ENCODE measurements at places on chromosomes 5 and 9.

GRCh38 chr9:131733541-131734061, 6.3 kb downstream of the RAPGEF1 start:
- no peak for DNase-seq

DNA sequence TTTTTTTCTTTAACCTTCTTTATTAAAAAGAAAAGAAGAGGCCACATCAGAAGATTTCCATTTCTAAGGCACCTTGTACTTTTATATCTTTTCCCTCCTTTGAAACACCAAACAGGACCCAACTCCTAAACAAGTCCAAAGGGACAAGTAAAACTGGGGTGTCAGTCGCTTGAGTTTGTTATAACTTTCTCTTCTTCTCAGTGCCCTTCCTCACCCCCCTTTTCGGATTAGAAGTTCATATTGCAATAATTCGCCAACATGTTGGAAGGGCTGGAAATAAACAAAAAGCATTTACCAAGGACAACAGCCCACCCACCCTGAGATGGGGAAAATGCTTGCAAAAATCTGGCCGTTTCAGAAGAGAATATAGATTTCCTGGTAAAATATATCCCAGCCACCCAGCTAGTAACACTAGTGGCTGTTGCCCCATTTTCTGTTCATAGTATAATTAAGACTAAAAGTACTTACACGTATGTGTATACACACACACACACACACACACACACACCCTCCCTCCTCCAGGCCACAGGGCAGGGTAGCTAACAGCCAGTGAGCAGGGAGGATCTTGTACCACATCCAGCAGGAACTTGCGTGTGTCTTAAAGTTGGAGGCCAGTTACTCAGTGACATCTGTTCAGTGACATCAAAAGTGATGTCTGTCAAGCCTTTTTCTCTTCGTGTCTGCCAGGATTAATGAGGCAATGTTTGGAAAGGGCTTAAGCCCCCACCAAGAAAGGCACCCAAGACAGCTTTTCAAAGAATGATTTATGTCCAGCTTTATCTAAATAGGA, 149.1 kb upstream of the KLF4 start:
- no peak for DNase-seq

GRCh38 chr9:107024193-107024592, 161.2 kb downstream of the ZNF462 start:
- no peak for DNase-seq

DNA sequence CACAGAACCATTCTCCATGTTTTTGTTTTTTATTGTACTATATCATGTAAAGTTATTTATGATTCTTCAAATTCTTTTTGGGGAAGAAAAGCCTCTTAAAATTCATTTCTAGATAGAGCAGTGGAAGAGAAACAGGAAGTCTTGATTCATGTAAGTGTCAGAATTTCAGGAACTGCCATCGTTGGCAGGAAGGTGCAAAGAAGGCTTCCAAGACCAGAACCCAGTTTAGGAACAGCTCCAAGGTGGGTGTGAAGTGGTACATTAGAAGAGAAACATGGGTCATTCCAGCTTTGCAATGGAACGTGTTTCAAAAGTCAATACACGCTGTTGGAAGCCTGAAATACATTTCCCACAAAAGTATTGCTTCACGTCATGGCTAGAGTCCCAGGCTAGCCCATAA, 14.8 kb downstream of the SAXO1 start:
- DNase-seq = no peak

DNA sequence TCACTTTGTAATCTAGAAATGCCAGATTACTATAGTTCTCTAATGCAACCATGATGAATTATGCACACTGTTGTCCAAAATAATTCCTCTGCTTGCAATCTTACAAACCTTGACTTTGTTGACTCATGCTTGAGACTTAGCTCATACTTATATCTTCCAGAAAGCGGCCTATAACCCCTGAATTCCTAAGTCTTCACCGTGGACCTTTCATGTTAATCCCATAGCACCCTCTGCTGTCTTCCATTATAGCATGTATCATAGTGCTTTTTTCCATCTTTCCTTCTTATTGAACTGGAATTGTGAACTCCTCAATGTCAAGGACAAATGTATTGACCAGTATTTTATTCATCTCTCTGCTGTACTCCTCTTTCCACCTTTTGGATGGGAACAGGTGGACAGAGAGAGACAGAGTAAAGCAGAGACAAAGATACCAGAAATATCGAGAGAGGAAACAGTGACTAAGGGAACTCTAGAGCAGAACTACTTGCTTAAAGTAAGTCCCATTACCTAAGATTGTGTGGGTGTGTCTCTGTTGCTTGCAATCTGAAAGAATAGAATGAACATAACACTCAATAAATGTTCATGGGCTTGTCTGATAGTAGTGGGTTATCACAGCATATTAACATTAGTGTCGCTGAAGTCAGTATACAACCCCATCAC, 110.0 kb downstream of the LURAP1L start:
- DNase-seq = no peak

DNA sequence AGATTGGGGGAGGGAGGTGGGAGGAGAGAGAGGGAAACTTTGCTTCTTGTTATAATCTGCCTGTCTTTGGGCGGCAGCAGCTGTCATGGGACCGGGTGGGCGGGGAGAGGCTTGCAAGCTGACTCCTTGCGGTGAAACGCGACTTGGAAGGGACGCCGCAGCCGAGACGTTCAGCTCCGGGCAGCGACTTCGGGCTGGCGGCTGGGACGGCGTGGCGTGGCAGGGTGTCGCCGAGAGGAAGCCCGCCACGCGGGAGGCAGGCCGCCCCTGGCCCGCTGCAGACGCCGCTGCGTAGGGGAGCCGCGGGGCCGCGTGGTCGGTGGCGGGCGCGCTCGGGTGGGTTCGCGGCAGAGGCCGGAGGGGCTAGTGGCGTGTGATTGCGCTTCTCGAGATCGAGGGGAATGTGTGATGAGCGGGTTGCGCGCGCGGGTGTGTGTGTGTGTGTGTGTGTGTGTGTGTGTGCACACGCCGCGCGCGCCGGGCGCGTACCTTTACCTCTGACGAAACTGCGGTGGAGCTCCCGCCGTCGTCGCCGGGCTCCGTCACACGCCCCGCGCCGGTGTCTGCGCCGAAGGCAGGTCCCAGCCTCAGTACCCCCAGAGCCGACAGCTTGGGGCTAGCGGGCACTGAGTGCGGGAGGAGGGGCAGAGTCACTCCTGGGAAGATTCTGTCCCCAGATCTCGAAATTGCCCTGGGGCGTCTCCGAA, 1.7 kb downstream of the PPARGC1B start:
- peak; percentile 54 for DNase-seq

DNA sequence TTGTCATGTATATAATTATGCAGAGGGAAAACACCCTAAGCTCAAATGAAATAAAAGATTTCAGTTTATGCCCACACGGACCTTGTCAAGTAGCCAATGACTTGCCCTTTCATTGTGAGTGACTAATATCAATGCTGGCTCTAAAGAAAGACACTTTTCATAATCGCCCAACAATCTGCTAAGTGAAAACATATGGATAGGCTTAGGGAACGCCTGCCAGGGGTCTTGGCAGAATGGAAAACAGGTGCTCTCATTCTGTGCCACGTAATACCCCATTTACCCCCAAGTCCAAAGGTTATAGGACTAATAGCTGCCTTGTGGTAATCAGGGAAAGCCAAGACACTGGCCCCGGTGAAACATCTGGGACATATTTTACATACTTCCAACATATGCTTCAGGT, 157.7 kb downstream of the SLF1 start:
- DNase-seq = no peak

GRCh38 chr5:10525124-10525495, 38.8 kb upstream of the ANKRD33B start:
- no peak for DNase-seq

GRCh38 chr5:16799796-16800195, 136.3 kb downstream of the MYO10 start:
- DNase-seq = no peak

GRCh38 chr5:136279314-136279713, 86.0 kb downstream of the TRPC7 start:
- no peak for DNase-seq

- DNase-seq = no peak
Observed at GRCh38 chr9:108477529-108478006, 378.2 kb downstream of the ACTL7B start.

GRCh38 chr5:153485641-153486040, 4.8 kb upstream of the GRIA1 start:
- no peak for DNase-seq

- DNase-seq = no peak
Observed at GRCh38 chr9:87499424-87500017, 1.9 kb downstream of the DAPK1 start.

DNA sequence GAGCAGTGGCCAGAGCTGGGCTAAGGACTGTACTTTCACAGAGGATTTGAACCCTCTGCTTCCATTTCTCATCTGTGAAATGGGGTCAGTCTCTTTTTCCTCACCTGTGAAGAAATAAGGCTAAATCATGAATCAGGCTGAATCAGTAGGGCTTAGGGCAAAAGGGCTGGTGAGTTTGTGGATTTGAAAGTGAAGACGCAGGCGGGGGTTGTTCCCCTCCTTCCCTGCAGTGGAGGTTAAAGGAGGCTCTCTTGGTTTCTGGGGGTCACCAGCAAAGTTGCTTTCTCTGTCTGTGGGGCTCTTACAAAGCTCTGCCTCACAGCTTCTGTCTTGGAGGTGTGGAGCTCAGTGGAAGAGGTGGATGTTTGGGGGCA, 17.6 kb upstream of the NDST1 start:
- DNase-seq = no peak

DNA sequence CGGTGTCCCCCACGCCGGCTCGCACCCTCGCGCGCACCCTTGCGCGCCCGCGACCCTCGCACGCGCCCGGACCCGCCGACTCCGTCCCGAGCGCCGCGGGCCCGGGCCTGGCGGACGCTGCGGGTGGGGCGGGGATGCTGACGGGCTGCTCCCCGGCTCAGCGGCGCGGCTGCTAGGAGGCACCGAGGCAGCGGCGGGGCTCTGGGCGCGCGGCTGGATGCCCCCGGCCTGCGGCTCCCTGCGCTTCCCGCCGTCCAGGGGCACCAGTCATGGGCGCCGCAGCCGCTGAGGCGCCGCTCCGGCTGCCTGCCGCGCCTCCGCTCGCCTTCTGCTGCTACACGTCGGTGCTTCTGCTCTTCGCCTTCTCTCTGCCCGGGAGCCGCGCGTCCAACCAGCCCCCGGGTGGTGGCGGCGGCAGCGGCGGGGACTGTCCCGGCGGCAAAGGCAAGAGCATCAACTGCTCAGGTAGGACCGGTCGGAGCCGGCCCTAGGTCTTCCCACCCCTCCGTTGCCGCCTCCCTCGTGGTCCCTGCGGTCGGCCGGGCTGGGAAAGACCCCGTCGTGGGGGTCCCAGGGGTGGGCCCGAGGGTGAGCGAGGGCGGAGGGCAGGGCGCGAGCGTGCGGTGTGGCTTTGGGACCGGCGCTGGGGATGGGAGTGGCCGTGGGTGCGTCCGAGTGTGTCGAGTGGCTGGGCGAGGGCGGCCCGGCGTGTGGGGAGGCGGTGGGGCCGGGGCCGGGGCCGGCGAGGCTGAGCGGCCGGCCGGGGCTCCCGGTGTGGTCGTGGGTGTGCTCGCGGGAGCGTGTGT, 530 bp downstream of the TMEFF1 start:
- no peak for DNase-seq

DNA sequence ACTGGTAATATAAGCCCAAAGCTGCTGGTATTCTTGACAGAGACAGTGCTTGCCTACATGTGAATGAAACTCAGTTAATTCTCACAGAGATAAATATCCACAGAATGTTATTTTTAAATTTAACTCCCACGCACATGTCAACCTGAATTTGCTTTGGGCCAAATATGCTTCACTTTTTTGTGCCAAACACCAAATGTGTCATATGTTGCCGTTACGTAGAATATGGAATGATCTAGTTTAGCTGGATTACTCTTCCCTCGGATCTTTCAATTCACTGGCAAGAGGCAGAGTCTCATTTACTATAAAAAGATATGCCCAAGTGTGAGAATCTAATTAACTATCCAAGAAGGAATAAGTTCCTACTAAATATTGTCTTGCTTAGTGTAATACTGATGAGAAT, 933.4 kb upstream of the COX7C start:
- DNase-seq = no peak

DNA sequence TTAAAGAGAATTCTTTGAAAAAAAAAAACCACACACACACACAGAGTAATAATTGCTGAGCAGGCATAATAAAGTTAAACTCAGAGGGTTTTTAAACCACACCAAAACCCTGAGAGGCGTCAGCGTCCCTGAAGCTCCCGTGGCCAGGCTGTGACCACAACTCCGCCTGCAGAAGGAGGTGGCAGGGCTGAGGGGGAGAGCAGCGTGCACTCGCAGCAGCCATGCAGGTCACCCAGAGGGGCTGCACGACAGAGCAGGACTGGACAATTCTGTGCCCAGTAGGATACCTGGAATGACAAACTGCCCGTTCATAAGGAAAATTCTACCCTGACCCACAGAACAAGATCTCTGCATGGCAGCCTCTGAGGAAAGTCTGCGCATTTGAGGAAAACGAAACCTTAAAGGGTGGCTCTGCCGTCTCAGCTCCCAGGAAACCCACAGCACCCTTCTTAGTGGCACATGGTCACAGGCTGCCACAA, 44.0 kb downstream of the ROR2 start:
- peak; percentile 39 for DNase-seq

GRCh38 chr9:87491523-87491922, 6.1 kb upstream of the DAPK1 start:
- DNase-seq = no peak

GRCh38 chr5:2735996-2736395, 15.5 kb downstream of the IRX2 start:
- DNase-seq = no peak

DNA sequence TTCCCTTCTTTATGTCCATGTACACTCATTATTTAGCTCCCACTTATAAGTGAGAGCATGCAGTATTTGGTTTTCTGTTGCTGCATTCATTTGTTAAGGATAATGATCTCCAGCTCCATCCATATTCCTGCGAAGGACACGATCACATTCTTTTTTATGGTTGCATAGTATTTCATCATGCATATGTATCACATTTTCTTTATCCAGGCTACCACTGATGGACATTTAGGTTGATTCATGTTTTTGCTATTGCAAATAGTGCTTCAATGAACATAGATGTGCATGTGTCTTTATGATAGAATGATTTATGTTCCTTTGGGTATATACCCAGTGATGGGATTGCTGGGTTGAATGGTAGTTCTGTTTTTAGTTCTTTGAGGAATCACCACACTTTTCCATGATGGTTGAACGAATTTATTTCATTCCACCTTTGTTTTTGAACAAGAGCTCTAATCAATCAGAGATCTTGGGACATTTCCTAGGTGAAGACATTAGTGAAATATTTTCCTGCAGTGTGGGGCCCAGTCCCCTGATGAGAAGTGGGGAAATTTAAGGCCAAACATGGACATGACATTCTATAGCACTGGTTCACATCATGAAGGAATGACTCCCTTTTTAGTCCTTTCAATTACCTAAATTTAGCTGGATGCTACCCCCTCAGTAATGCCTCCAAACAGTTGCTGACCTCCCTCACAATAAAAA, 7.1 kb upstream of the TEX48 start:
- DNase-seq = no peak

DNA sequence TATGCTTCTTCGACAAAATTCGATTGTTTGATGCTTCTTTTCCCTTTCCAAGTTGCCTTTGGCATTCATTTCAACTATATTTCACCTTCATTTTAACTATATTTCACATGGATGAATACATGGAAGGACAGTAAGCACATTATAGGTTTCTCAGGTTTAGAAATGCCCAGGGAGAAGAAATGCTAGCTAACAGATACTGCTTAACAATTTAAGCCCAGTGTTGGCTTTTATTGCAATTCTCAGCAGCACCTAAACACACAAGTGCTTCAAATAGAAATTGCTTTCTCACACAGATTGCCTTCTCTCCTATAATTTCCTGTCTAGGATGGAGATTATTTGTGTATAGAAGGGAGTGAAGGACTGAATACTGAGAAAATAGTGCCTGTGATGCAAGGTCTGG, 30.2 kb upstream of the SMC5 start:
- no peak for DNase-seq
